ENCODE measurements at places on chromosomes 12 and 14. TPM values are rescaled to one million over a fixed set of nuclear protein-coding genes. Genes with fewer than 3 reads are reported as not detected.

Gene HELB
- 16.4 TPM for total RNA-seq

Gene LMO3
- total RNA-seq = 176 TPM

Gene OR4E2
- total RNA-seq = not detected

DNA sequence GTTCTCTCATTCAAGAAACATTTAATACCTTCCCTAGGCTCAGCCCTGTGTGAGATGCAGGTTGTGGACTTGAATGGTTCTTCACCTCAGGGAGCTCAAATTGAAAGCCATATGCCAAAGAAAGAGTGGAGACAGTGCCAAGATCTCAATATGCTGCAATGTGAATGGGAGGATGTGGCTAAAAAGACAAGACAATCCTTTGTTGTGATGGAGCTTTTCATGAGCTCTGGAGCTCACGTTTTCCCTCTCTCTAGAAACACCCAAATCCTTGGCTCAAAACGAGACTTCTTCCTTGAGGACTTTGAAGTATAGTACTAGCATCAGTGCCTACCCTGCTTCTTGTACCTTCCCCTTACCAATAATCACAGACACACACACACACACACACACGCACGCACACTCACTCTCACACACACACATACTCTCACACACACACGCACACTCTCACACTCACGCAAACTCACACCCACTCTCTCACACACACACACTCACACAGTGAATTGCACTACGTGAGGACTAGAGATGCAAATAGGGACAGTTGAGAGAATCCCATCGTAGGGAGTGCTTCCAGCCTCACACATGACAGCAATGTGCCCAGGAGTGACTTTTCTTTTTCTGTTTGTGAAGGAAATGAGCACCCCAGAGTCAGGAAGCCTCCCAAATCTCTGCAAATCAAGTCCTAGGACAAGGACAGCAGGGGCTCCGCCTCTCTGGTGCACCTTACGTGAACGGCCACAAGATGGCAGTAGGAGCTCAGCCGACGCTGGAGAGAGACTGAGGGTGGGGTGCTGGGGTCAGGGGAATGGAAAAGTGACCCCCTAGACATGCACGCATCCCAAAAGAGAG, 231.4 kb downstream of the PCNX1 start:
- H3K27me3 ChIP-seq = no peaks in the 10 kb centered on the region
- DNase-seq = peak; percentile 57
- no peak overlapping the region for H3K27ac ChIP-seq
- no peak overlapping the region for H3K4me3 ChIP-seq

DNA sequence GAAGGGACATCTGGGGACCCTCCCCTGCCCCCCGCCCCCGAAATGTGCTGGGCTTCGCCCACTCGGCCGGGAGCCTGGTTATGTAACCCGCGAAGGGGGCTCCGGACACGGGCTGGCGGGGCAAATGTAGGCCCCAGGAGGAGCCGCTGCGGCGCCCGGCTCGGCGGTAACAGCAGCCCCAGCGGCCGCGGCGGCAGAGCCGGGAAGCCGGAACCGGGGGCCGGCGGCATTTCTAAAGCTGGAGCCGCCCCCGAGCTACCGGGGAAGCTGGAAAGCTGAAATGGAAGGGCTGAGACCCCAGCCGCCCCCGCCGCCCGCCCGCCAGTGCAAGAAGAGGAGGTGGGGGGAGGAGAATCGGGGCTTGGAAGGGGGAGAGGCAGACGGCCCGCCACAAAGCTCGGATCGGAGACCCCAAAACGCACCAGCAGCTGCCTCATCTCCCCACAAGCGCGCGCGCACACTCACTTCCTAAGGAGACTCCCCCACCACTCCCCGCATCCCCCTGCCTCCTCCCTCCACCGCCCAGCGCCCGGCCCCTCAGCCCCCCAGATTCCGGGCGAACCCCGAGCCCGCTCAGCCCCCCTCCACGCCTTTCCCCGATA, 1.5 kb downstream of the KDM2B start:
- H3K4me3 ChIP-seq = peak overlapping the region; percentile 39
- peaks cover 4% of the 10 kb centered on the region for H3K36me3 ChIP-seq
- H3K27ac ChIP-seq = peak overlapping the region; percentile 13
- H3K4me1 ChIP-seq = peaks cover 6% of the 10 kb centered on the region
- DNase-seq = peak; percentile 76

DNA sequence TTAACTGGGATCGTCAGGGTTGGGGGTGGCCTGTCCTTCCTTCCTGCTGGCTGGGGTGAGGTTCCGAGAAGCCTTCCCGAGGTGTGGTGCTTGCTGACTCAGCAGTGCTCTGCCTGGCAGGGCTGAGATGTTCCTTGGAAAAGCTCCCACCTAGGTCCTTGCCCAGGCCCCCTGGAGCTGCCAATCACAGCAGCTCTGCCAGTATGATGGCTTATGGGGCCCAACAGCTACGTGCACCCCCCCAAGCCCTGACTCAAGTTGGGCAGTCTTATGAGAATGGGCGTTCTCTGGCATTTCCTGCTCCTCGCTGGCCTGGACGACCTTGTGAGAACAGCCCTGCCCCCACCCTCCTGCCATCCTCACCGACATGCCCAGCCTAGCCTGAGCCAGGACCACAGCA, 292.2 kb upstream of the CRY1 start:
- H3K4me1 ChIP-seq = no peaks in the 10 kb centered on the region
- H3K4me3 ChIP-seq = no peak overlapping the region
- DNase-seq = no peak
- H3K27ac ChIP-seq = no peak overlapping the region
- H3K27me3 ChIP-seq = no peaks in the 10 kb centered on the region

Measured in lung (tissue), 17 donors.